ENCODE measurements at places on chromosomes 7 and 10.

DNA sequence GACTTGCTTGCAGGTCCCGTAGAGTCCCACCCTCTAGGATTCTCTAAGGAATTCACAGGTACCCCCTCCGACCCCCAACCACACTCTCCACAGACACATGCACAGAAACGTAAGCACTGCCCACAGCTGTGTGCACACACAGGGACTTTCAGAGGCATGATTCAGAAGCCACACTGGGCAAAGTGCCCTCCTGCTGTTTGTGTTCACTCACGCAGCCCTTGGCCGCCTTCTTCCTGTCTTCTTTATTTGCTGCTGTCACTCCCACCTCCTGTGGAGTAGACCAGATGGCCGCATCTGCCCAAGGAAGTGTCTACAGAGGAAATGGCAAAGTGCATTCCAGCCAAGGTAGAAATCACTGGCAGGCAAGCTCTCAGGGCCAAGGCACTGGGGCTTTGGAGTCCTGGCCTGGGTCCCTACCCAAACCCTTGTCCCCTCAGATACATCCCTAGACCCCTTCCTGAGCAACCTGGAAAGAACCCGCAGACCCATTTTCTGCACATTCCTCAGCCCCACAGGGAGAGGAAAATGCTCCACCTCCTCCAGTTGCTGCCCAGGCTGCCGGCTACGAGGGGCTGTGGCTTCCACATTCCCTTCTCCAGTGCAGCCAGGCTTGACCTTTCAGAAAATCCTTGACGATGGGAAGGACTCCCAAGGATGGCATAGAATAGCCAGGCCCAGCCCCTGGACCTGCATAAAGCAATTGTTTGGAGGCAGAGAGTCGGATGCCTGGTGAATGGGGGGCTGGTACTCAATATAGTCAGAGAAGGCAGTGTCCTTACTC lies 21.6 kb upstream of the GIMAP8 start:
- peak; percentile 25 for DNase-seq

- DNase-seq: no peak
Measured at GRCh38 chr10:91347529-91347928, 62.6 kb upstream of the HECTD2 start.

GRCh38 chr7:14195871-14196270 lies 206.4 kb upstream of the ETV1 start:
- DNase-seq: no peak

- no peak for DNase-seq
Measured at GRCh38 chr10:8420182-8420581, 365.7 kb downstream of the GATA3 start.

DNA sequence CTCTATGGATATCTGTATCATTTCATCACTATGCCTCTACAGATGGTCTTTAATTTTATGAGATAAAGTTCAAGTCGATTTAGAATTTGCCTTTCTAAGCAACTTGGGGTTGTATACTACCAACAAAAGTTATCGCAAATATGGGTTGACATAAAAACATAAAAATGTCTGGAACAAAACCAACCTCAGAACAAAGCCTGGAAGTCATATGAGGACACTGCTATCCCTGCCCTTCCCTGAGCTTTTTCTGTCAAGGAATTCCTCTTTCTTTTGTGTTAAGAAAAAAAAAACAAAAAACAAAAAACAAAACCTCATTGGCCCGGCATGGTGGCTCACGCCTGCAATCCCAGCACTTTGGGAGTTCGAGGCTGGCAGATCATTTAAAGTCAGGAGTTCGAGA lies 319.3 kb downstream of the CAMK1D start:
- no peak for DNase-seq

- peak; percentile 57 for DNase-seq
Measured at GRCh38 chr10:99667108-99667751, 7.9 kb downstream of the ENTPD7 start.

DNA sequence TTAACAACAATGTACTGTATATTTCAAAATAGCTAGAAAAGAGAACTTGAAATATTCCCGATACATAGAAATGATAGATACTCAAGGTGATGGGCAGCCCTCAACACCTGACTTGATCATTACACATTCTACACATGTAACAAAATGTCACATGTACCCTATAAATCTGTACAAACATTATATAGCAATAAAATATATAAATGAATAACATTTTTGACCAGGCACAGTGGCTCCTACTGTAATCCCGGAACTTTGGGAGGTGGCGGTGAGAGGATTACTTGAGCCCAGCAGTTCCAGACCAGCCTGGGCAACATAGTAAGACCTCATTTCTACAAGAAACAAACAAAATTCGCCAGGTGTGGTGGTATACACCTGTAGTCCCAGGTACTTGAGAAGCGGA lies 659.5 kb upstream of the NRP1 start:
- no peak for DNase-seq

GRCh38 chr7:132243463-132243862 lies 332.8 kb downstream of the PLXNA4 start:
- peak; percentile 87 for DNase-seq

DNA sequence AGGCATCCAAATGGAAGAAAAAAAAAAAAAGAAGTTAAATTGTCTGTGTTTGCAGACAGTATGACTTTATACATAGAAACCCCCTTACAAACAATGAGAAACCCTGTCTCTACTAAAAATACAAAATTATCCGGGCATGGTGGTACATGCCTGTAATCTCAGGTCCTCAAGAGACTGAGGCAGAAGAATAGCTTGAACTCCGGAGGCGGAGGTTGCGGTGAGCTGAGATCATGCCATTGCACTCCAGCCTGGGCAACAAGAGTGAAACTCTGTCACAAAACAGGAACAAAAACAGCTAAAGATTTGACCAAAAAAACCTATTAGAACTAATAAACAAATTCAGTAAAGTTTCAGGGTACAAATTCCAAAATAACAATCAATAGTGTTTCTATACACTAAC lies 385.8 kb upstream of the GRM3 start:
- no peak for DNase-seq

All from fibroblast of skin of left quadriceps (primary cell).